ENCODE measurements at places on chromosomes 1 and 21.

- no peak for DNase-seq
These were observed 1424.2 kb downstream of the MRPL39 start for GRCh38 chr21:24183077-24183476.

DNA sequence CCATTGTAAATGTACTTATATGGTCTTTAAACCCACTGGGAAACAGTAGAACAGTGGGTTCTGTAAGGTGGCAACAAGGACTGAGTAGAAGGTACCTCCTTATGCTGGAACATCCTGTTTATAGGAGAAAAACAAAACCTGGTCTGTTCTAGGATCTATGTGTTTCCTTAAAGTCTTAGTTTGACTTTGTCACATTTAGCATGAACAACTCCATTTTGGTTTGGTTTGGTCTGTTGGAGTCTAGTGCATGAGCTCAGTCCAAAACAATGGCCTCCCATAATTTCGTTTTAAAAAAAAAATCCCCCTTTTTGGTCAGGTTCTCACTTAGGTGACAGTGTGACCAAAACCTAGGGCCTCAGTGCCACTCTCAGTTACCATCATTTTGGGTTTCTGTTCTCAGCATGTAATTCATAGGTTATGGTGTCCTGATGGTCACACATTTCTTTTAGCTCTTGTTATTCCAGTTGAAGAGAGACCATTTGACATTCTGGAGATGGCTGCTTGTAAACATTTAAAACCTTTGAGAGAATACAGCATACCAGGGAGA is 66.4 kb upstream of the IL12RB2 start:
- no peak for DNase-seq

- DNase-seq: peak; percentile 5
These were observed 23.2 kb downstream of the CD1D start for GRCh38 chr1:158203693-158204457.

DNA sequence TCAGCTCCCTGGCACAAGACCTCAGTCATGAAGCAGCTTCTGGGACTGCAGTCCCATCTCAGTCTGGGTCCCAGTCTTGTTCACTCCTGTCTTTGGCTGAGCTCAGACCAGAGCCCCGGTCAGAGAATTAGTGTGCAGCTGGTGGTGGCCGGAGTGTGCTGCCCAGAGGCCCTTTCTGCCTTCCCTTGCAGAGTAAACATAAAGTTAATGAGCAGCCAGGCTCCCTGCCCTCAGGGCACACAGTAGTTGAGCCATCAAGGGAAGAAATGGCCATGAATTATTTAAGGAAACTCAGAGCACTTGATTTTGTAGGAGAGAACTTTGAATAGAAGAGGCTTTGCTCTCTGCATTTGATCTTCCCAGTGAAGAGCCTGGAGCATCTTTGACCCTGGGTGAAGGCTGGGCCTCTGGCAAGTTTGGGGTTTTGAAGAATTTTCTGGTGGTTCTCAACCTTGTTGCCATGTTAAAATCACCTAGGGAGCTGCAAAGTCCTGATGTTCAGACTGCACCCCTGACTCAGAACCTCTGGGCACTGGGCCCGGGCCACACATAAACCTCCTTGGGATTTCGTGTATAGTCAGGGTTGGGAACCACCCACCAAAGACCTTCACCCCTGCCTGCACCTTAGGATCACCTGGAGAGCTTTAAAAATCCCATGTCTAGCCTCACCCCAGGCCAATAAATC is 26.4 kb upstream of the SELENON start:
- DNase-seq: no peak

- DNase-seq: peak; percentile 93
These were observed 11.5 kb downstream of the ADAMTSL4 start for GRCh38 chr1:150560576-150561253.

DNA sequence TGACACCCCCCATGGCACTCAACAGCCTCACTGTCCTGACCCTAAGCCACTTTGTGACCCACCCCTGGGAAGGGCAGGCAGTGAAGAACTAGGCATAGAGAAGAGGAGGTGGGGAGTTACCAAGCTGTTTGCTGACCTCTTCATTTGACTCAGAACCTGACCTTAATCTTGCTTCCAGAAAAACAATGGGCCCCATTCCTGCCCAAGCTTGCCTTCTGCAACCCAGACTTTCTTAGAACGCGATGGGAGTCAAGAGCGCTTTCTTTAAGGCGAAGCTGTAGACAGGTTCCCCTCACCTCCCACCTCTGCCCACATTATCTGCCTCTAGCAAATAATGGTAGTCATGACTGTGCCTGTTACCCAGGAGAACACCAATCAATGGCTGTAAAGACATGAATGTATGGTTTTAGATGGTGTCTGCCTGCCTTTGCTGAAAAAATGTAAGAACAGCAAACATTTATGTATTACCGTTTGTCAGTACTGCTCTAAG is 8.2 kb upstream of the CBR3 start:
- DNase-seq: no peak

DNA sequence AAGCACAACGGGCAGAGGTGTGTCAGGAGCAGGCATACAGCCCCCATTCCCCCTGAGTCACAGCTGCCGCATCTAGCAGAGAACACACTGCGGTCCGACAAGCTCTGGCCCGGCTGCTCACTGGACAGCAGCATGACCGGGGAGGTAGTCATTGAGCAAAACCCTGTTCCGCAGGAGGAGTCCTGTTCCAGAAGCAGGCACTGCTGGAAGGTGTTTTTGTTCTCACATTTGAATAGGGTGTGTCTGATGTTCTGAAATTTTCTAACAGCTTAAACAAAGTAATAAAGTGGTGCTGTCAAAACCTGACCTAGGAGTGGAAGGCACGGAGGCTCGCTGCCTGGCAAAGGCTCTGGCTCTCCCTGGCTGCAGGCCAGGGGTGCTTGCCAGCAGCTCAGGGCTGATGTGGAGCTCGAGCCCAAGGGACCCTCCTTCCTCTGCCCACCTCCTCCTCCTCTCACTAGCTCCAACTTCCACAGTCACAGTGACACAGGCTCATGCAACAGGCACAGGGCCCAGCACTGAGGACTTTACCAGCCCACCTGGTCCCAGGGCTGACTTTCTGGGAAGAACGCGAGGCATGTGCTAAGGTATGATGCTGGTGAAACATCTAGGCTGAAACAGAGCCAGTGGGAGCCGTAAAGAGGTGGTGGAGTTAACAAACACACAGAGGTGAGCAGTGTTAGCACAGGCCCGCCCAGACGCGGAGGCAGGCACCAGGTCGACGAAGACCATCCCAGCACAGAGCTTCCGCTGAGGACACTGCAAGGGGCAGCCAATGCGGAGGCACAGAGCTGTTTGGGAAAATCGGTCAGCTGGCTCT is 118.6 kb upstream of the IFFO2 start:
- no peak for DNase-seq

DNA sequence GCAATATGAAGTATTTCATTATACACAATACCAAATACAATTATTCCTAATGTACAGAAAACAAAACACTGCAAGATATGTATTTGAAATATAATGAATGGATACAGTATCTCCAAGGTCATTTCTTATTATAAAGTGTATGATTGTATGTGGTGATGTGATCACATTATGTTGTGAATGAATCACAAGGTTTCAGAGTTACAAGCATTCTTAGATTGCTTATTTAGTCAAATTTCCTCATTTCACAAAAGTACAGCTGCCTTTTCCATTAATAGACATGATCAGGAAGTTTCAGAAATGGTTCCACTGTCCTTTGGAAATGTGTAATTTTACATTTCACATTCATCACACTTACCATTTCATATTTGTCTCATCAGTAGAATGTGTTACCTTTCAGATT is 28.3 kb upstream of the NEK7 start:
- DNase-seq: no peak

DNA sequence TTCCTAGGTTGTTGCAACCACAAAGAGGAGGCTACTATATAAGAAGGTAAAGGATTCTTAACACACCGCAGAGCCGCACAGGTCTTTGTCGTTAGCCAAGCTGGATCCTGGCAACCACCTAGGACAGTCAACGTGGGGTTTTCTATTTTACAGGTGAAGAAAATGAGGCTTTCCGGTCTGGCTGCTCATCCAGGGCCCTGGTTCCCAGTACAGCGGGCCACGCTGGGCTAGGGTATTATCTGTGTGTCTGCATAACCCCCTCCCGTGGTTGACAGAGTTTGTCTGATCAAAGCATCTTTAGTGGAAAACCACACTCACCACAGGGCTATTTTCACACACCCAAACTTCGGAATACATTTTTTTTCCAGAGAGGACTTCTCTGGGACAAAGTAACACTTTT is 39.0 kb upstream of the PDE9A start:
- peak; percentile 69 for DNase-seq

DNA sequence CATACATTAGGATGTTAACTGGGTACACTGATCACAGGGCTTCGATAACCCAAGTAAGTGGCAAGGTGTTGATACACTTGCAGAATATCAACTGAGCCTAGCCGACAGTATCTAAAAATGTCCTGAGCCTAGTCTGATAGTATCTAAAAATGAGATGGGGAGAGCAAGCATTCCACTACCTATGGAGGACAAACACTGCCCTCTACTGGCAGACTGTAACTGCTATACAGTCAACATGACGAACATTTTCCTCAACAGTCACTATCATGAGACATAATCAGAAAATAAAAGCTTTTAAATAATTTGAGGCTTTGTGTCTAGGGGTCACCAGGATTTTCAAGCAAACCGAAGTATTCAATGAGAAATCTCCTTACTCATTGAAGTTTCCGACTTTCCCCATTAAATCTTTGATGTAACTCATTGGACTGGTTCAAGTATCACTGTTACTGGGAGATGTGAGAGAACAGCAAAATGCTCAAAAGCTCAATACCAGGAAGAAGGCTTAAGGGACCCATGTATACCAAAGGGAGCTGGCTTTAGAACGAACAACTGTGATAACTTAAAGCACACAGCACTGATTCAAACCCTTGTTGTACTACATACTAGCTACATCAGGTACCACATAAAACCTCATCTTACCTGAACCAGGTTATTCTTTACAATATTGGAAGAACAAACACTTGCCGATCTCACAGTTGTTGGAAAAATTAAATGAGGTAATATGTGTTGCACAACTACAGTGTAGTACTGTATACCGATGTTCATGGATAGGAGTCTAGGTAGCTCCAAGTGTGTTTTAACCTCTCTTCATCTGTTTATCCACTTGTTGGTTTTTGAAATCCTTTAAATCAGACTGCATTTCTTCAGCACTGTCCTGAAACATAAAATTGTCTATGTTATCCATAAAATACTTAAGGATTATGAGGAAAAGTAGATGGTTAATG is 31.1 kb upstream of the SLC45A3 start:
- peak; percentile 72 for DNase-seq

DNA sequence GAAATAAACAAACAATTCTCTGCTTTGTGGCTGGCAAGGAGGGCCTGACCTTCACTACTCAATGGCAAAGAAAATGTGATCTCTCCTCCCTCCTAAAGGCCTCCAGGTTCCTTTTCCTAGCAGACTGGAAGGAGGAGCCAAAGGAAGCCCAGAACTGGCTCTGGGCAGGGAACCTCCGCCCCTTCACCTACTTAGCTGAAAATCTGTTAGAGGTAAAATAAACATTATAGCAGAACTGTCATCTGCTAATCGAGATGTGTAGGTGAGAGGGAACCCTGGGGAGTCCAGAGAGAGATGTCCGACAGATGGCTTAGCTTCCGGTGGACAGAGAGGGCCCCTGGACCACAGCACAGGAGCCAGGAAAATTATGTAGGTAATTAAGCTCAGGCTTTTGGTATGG is 75.2 kb upstream of the KCNA3 start:
- DNase-seq: no peak
